Bone marrow (tissue), 2 donors: ENCODE measurements at places on chromosomes 13 and 19.

DNA sequence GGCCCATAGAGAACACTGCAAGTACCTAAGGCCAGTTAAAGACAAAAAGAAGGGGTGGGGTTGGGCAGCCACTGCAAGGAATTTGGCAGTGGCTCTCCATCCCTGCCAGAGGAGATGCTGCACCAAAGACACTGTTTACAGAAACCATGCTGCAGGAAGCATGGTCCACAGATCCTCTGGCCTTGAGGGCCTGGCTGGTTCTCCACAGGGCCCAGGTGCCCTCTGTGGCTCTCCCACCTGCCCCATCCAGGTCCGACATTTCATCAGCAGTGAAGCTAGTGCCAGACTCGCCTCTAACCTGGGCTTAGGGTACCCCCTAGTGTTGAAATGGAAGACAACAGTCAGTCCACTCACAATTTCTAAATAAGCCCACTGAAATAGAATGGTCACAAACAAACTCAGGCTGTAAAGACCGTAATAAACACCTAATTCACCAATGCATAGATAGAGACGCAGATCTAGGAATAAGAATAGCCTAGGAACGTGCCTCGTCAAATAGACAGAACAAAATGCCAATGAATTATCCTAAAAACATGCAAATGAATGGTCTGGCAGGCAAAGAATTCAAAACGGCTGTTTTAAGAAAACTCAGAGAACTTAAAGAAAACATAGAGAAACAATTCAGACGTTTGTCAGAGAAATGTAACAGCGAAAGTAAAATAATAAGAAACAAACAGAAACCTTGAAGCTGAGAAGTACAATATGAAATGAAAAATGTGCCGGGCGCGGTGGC is 23.3 kb downstream of the LYPD4 start:
- DNase-seq, result peak; percentile 14

DNA sequence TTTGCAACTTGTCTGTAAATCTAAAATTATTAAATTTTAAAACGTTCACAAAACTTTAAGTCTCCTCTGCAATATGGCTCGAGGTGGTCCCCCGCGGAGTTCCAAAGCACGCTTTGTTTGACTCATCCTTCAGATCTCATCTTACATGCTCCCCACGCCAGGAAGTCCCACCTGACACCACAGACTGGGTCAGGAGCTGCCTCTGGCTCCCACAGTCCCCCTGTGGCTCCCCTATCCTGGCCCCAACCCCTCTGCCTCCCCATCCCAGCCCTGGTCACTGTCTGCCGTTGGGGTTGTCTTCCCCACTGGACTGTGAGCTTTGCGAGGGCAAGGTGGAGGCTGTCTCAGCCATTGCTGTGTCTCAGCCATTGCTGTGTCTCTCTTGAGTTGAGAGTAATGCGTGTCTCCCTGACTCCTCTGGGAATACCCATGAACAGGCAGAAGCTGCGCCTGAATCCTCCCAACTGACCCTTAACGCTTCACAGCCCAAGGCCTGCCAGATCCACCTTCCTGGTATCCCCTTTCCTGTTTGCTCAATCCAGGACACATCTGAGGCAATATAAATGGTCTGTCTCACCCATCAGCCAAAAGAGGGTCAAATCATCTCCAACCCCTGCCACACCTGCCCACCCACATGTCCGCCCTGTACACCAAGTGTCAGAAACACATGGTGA is 15.9 kb downstream of the DYRK1B start:
- no peak for DNase-seq

DNA sequence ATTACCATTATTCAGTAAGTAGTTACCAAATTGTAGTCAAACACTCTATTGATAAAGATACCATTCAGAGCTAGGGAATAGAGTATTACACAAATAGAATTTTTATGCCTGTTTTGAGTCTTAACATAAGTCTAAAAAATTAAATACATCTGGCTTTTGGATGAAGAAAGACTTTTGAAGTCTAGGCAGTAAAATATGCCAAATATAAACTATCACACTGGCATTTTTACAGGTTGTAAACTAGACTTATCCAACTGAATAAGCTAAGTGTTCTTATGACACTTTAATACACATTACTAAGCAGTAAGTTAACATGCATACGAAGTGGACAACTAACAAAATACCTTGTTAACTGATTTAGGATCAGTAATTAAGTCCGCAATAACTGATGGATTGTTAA is 108.9 kb downstream of the MAB21L1 start:
- DNase-seq, result no peak

GRCh38 chr19:5091018-5091683 is 122.2 kb downstream of the KDM4B start:
- no peak for DNase-seq

DNA sequence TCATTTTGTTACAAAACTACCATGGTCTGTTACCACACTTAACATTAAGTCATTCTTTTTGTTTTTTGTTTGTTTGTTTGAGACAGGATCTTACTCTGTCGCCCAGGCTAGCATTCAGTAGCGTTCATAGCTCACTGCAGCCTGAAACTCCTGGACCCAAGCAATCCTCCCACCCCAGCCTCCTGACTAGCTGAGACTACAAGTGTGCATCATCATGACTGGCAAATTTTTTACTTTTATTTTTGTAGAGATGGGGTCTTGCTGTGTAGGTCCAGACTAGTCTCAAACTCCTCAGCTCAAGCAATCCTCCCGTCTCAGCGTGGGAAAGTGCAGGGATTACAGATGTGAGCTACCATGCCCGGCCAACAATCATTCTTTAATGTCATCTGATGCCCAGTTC is 3.3 kb downstream of the ALDH16A1 start:
- DNase-seq, result no peak

GRCh38 chr13:51451467-51452360 is 1.1 kb downstream of the INTS6 start:
- DNase-seq, result peak; percentile 72

- no peak for DNase-seq
These were observed 10.5 kb downstream of the MTMR6 start for GRCh38 chr13:25276748-25277147.

- no peak for DNase-seq
These were observed 21.7 kb upstream of the SLC25A30 start for GRCh38 chr13:45439781-45440462.

- DNase-seq, result no peak
These were observed 45.4 kb downstream of the MBNL2 start for GRCh38 chr13:97267418-97268059.

DNA sequence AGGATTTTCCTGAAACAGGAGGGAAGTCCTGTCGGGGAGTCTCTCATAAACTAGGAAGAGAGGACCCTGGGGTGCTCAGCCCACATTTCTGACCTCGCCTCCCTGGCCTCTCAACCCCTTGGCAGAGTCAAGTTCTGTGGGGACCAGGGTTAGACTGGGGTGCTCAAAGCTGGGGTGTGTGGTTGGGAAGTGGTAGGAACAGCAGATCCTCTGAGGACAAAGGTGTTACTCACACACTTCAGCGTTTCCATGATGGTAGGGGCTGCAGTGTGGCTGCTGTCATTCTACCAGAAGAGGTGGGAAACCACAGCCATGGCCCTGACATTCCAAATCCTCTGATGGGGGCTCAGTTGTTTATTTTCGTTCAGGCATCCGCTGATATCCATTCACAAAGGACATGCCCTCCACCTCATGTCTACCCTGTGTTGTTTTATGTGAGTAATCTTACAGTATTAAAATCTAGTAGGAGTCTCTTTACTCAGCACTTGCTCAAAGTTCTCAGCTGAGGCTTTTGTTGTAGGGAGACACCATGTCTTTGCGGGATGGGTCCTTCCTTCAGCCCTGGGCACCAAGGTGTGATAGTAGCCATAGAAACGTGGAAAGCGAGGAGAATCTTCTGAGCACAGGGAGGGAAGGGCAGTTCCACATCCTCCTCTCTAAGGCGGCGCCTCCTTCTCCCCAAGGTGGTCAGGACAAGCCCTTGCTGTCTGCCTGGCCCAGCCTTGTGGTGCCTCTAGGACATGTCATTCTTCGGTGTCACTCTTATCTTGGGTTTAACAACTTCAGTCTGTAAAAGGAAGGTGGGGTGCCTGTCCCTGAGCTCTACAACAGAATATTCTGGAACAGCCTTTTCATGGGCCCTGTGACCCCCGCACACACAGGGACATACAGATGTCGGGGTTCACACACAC is 1.5 kb downstream of the KIR2DL3 start:
- DNase-seq, result no peak

DNA sequence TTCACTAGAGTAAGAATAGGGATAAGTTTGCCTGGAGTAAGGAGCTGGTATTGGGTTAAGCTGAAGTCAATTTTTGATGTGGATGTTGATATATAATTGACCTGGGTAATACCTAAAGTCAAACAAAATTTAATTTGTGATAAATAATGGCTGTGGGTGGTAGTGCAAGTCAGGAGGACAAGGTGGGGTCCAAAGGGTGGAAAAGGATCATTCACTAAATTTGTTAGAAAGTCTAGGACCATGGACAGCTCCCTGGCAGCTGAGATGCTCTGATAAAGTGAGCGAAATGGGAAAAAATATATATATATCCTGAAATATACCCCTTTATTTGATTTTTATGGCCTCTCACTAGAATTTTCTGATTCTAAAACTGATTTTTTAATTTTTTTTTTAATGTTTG is 463.5 kb downstream of the GPC6 start:
- no peak for DNase-seq

DNA sequence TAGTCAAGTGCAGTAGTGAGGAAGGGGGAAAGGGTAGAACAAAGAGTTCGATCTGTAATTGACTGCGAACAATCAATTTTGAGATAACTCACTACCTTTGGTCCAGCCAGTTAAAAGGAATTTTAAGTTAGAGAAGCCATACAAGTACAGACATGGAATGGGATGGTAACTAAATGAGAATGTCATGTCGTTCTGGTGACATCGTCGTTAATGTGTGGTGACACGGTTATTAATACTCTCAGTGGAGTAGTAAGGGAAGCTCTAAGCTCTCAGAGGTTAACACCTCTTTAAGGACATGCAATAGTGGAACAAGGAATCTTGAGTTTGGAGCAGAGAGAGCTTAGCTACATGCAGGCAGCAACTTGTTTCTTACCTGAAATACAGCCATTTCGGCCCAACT is 154.9 kb upstream of the KLF12 start:
- no peak for DNase-seq

- no peak for DNase-seq
These were observed 15.3 kb downstream of the ATP7B start for GRCh38 chr13:51995677-51996551.

GRCh38 chr19:46213806-46214205 is 15.7 kb upstream of the IGFL1 start:
- DNase-seq, result no peak

DNA sequence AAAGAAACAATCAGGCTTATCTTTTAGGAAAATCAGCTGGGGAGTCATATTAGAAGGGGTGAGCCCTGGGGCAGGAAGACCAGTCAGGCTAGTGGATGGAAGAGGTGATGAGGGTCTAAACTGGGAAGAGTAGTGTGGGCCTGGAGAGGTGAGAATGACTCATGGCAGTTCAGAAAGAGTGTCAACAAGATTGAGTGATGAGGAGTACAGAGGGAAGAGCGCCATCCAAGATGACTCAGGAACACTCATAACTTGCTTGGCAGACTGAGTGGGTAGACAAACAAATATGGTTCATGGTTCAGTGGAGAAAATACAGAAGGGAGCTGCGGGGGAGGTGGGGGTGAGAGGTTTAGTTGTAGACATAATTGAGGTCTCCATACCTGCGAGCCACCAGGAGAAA is 17.3 kb upstream of the CLDN10 start:
- DNase-seq, result no peak

GRCh38 chr13:47249266-47249665 is 352.4 kb upstream of the HTR2A start:
- no peak for DNase-seq

- DNase-seq, result no peak
These were observed 53.2 kb downstream of the GPALPP1 start for GRCh38 chr13:45042539-45042938.

DNA sequence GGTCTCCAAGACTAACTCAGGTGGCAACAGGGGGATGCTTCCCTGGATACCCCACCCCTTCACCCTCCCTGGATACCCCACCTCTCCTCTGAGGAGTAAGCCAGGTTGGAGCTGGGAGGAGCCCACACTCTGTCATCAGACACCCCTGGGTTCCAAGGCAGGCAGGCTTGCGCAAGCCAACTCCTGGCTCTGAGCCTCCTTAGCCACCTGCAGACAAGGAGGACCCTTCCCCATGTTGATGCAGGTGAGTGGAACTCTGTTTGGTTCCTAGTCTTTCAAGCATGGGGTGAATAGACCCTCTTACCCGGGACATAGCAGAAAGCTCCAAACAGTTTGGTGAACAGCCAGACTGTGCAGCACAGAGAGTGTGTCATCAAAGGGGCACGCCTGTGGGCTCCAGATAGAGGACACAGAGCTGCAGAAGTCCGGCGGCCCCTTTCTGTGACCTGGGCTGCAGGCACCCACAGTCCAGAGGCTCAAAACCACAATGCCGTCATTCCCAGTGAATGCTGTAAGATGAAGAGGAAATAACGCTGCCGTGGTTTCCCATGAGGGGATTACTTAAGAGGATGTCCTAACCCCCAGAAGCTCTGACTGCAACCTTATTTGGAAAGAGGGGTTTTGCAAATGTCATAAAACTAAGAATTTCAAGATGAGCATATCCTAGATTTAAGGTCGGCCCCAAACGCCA is 12.1 kb upstream of the HAS1 start:
- peak; percentile 57 for DNase-seq

GRCh38 chr13:30116379-30116778 is 191.0 kb downstream of the KATNAL1 start:
- no peak for DNase-seq

GRCh38 chr13:98998831-98999638 is 21.2 kb upstream of the DOCK9 start:
- DNase-seq, result no peak

- no peak for DNase-seq
These were observed 19.6 kb upstream of the SACS start for GRCh38 chr13:23453132-23453531.

DNA sequence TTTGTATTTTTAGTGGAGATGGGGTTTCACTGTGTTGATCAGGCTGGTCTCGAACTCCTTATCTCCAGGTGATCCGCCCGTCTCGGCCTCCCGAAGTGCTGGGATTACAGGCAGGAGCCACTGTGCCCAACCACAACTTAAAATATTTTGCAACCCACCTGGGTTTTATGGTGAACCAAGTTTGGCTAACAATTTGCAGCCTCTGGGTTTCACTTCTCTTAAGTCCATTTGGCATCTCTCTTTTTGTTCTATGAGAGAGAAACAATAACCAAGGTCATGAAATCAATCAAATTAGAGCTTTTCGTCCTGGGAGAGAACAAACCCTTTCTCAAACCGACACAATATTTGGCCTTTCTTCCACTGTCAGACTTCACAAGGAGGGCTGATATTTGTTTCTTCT is 5.6 kb upstream of the SMAD9 start:
- DNase-seq, result no peak

- DNase-seq, result no peak
These were observed 310.8 kb downstream of the SLC7A1 start for GRCh38 chr13:29284726-29285125.
